Stimulated activated CD4-positive, alpha-beta T cell treated with anti-CD3 and anti-CD28 coated beads, Interleukin-1b, Interleukin-23, amount 100 ng/mL, for 4 hours (primary cell): ENCODE measurements at places on chromosomes 12 and 14.

DNA sequence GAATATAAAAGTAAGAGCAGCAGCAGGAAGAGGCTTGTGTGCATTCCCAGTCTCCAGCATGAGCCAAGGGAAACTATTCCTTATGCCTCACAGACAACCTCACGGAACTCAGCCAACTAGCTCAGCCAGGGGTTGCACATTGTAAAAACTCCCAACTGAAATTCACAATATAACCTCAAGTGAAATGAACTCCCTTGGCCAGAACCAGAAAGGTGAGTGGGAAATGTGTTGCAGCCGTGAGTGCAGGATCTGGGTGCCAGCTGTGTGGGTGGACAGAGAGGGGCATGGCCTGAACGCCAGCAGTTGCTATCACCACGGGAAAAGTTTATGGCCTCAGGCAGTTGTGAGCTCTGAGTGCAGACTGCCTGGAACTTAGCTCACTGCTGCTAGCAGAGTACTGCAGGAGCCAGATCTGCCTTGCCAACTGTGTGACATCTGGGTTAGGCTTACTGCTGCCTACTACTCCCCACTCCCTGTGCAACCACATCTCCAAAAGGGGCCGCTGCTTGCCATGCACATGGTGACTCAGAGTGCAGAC is 2.3 kb upstream of the CLEC1A start:
- no peak for DNase-seq

- no peak for DNase-seq
Measured at GRCh38 chr12:32702473-32702872, 23.4 kb downstream of the DNM1L start.

GRCh38 chr12:49937639-49938300 is 12.8 kb upstream of the AQP2 start:
- no peak for DNase-seq

DNA sequence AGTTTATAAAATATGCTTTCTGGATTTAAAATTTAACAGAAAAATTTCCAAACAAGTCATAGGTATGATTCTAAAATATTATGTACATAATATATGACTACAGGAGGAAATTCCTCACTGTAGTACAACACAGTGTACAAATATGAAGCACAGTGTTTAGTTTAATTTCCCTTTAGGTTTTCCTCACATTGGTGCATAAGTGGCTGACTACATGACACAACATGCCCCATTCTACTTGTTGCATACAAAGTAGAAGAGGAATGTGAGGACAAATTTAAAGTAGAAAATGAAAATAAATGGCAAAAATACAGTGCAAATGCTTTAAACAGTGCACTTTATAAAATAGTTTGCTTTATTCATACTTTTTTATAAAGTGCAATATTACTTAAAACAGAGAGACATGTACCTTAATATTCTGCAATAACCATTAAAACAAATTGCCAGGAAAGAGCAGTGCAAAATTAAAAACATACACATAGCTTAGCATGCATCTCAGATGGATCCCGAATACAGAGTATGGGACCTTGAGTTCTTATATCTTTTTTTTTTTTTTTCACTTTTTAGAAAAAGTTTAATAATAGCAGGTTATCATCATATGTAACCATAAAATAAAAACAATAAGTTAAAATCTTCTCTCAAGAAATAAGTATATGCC is 54.8 kb upstream of the TTC7B start:
- DNase-seq, result no peak

- DNase-seq, result no peak
Measured at GRCh38 chr12:12229556-12230092, 37.2 kb downstream of the LRP6 start.

- no peak for DNase-seq
Measured at GRCh38 chr14:104913435-104913834, 11.2 kb upstream of the PLD4 start.

DNA sequence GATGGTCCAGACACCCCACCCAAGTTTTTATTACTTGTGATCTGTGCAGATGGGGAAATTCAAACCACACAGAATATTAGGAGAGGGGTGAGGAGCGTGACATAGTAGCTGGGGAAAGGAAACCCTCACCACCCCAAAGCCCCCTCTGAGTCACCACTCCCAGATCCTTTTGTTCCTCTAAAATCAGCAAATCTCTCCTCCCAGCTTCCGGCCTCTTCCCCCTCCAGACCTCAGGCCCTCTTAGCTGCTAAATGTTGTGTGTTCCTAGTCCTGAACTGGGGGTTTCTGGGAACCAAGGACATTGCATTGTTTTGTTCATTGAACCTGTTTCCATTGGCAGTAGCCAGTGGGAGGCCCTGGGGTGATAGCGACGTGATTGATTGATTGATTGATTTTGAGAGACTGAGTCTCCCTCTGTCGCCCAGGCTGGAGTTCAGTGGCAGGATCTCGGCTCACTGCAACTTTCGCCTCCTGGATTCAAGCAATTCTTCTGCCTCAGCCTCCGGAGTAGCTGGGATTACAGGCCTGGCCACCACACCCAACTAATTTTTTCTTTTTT is 5.9 kb upstream of the ORAI1 start:
- DNase-seq, result no peak

DNA sequence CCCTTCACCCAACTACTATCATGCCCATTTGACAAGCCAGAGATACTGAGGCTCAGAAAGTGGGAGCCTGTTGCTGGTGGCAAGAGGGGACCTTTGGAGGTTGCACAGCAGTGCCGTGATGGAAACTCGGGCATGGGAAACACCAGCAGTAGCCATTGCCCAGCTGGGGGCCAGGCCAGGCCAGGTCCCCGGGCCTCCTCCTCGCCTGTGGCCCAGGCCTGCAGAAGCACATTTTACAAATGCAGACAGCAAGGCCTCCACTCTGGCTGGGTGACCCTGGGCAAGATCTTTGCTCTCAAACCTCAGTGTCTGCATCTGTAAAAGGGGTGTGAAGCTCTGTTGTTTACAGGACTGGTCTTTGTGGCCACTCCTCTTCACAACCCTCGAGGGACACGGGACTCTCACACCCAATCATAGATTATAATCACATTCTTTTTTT is 4.5 kb upstream of the SH2B3 start:
- DNase-seq, result no peak

GRCh38 chr14:102769049-102769327 is 8.3 kb upstream of the TRAF3 start:
- DNase-seq, result no peak

- DNase-seq, result no peak
Measured at GRCh38 chr12:76790564-76791552, 26.9 kb downstream of the ZDHHC17 start.

DNA sequence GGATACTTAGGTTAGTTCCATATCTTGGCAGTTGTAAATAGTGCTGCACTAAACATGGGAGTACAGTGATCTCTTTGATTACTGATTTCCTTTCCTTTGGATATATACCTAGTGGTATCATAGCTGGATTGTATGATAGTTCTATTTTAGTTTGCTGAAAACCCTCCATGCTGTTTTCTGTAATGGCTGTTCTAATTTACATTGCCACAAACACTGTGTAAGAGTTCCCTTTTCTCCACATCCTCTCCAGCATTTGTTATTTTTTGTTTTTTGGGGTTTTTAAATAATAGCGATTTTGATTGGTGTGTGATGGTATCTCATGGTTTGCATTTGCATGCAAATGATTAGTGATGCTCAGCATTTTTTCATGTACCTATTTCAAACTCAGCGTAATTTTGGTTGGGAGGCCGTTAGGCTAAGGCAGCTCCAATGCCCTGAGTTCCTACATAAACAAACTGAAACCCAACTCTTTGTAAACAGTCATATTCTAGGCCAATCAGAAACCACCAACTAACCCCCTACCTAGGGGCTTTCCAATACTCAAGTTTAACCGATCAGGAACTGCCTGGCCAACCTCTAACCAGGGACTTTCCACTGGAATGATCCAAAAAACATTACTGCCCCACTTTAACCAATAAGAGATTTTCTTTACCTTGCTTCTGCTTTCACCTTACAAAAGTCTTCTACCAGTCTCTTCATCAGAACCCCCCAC is 171.6 kb downstream of the FBXL14 start:
- DNase-seq, result no peak

- no peak for DNase-seq
Measured at GRCh38 chr12:21666722-21667121, 9.1 kb upstream of the LDHB start.

GRCh38 chr12:31491241-31491794 is 99.6 kb downstream of the DENND5B start:
- DNase-seq, result no peak

DNA sequence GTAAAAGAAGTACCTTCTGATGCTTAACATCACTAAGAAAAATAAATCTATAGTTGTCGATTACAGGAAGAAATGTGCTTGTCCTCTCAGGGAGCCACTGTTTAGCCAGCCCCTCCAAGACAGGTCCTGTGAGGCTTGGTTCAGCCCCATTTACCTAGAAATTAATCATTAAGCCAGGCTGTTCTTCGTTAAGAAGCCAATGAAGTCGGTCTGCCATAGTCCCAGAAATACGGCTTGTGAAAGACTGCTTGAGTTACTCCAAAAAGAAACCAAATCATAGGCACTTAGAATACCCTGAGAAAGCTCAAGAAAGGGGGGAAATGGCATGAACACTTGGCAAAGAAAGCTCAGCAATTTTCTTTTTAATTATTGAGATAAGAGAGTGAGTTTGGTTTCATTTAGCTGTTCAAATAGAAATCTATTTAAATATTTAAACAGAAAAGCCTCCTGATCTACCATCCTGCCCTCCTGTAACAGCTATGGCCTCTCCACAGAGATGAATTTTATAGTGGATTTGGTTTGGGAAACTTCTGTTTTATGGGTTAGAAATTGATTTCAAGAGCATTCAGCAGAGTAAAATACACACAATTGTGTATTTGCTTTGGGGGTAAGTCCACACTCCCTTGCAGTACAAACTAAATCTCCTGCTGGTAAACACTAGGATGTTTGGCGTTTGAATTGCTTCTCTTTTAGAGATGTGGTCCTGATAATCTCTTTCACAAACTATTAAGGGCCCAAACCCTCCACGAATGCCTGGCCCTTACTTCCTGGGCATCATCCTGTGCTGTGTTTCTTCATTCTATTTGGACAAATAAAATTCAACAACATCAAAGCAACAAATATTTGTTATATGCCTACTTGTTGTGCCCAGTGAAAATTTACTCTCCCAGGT is 234.4 kb downstream of the SEC23A start:
- DNase-seq, result no peak

GRCh38 chr14:101950100-101950499 is 14.3 kb upstream of the DYNC1H1 start:
- DNase-seq, result no peak

GRCh38 chr14:101788016-101788635 is 26.6 kb downstream of the PPP2R5C start:
- no peak for DNase-seq

DNA sequence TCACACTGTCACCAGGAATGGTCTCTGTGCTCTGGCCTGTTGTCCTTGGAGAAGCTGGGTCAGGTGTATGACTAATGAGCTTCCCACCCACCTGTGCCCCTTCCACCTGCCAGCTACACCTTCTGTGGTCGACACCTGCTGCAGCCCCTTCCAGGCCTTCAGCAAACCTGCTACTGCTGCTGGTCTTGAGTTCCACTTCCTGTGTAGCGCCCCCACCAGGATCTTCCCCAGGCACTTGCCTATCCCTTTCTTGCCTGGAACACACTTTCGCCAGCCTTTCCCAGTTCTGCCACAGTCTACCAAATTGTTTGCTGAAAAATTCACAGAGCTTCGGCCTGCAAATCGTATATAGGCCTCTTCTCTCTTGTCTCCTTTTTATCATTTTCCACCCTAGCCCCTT is 75.3 kb downstream of the CRACR2A start:
- DNase-seq, result no peak

GRCh38 chr12:15625075-15625474 is 164.1 kb downstream of the EPS8 start:
- no peak for DNase-seq

GRCh38 chr14:64569138-64569631 is 19.4 kb downstream of the PPP1R36 start:
- no peak for DNase-seq

DNA sequence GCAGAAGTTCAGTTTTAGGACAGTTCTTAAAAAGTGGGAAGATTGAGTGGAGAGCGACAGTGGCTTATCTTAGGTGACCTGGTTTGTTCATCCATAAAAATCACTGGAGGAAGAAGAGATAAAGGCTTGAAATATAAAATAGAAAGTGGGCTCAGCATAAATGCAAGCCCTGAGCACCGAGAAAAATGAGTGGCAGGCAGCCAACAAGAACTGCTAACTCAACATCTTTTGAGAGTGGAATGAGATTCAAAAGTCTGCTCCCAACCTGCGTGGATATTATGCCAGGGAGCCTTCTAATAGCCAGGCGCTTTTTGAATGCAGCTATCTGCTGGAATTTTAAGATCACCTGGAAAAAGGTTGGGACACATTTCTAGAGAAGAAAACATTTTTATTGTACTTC is 666.5 kb downstream of the FLRT2 start:
- no peak for DNase-seq

DNA sequence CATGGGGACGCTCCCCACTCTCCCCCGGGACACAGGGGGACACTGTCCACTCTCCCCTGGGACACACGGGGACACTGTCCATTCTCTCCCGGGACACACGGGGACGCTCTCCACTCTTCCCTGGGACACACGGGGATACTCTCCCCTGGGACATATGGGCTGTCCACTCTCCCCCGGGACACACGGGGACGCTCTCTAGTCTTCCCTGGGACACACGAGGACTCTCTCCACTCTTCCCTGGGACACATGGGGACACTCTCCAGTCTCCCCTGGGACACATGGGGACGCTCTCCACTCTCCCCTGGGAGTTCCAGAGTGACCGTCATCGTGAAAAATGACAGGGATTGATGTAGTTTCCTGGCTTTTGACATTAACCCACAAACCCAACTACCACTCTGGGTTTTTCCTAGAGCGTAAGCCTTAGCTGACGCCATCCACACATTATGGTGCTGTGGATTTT is 3.0 kb upstream of the P2RX2 start:
- no peak for DNase-seq

GRCh38 chr14:101062065-101062450 is 158.5 kb upstream of the RTL1 start:
- DNase-seq, result no peak

- DNase-seq, result no peak
Measured at GRCh38 chr12:3920351-3921150, 47.4 kb upstream of the PARP11 start.

DNA sequence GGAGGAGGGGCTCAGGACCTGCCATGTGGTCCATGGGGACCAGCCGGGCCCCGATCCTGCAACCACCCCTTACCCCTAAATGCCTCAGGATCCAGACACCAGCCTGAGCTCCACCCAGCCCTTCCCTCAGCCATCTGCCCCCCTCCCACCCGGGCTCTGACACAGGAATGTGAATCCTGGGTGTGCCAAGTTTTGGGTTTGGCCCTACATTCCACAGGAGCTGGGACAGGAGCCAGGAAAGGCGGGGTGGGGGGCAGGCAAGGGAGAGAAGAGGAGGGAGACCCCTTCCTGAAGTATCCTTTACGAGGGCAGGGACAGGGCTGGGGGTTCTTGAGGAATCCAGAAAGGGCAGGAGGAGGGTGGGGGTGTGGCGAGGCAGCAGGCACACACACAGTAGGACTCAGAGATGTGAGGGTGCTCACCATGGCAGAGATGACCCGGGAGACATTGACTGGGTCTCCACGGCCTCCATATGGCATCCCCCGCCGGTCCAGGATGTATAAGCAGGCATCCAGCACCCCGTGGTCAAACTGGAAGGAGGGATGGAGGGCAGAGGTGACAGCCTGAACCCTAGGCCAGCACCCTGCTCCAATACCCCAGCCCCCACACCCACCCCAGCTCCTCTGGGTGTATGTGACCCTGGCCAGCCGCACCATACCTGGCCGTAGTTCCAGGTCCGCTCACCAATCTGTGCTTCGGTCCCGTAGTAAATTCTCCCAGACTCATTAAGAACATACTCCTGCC is 3.5 kb downstream of the TGM1 start:
- DNase-seq, result no peak

- DNase-seq, result no peak
Measured at GRCh38 chr12:101877806-101878242, 444 bp downstream of the DRAM1 start.

- no peak for DNase-seq
Measured at GRCh38 chr12:130083002-130083401, 79.3 kb upstream of the FZD10 start.
